NCI-H2107 (cell line): ENCODE measurements at places on chromosomes 3 and 15.

- DNase-seq = no peak
Measured at GRCh38 chr3:58672880-58673279, 6.3 kb upstream of the FAM3D start.

- no peak for DNase-seq
Measured at GRCh38 chr3:36903119-36903882, 41.6 kb downstream of the TRANK1 start.

GRCh38 chr15:66846031-66846430, 144.0 kb downstream of the SMAD6 start:
- no peak for DNase-seq

GRCh38 chr3:66592016-66592761, 91.4 kb upstream of the LRIG1 start:
- no peak for DNase-seq

- no peak for DNase-seq
Measured at GRCh38 chr3:100042166-100042981, 71.9 kb downstream of the FILIP1L start.

DNA sequence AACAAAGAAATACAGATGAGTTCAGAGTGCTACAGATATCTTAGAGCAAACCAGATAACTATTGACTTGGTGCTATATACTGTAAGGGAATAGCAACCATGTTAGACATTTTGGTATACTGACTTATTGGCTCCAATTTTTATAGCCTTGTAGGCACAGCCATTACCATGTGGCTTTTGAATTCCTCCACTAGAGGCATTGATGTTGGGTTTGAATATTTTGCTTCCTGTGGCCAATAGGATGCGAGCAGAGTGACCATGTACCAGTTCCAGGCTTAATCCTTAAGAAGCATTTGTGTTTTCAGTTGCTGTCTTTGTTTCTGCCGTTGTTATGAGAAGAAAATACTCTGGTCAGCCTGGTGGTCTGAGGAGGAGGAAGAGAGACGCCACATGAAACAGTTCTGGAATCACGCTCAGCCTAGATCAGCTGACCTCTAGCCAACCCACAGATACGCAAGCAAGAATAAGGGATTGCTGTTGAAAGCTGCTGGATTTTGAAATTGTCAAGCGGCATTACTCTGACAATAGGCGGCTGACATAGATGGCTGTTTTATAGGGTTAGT, 109.4 kb upstream of the TNIK start:
- DNase-seq = no peak

DNA sequence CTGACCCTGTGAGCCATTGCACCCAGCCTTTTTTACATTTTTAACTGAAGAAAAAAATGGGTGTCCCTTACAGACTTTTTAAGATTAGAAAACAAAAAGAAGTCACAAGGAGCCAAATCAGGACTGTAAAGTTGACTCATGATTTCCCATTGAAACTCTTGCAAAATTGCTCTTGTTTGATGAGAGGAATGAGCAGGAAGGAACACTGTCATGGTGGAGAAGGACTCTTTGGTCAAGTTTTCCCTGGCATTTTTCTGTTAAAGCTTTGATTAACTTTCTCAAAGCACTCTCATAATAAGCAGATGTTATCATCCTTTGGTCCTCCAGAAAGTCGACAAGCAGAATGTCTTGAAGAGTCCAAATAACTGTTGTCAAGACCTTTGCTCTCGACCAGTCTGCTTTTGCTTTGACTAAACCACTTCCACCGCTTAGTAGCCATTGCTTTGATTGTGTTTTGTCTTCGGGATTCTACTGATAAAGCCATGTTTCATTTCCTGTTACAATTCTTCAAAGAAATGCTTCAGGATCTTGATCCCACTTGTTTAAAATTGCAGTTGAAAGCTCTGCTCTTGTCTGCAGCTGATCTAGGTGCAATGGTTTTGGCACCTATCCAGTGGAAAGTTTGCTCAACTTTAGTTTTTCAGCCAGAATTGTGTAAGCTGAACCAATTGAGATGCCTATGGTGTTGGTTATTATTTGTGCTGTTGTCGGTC, 369.4 kb downstream of the MAGI1 start:
- DNase-seq = no peak
